Prostate gland (tissue), 2 donors: ENCODE measurements at places on chromosomes 2 and 18. TPM values are rescaled to one million over a fixed set of nuclear protein-coding genes. Genes with fewer than 3 reads are reported as not detected.
A peak's percentile ranks its signal among the peaks of the same experiment; 100 is the strongest.

Gene SGPP2
- 3.3 TPM for total RNA-seq

DNA sequence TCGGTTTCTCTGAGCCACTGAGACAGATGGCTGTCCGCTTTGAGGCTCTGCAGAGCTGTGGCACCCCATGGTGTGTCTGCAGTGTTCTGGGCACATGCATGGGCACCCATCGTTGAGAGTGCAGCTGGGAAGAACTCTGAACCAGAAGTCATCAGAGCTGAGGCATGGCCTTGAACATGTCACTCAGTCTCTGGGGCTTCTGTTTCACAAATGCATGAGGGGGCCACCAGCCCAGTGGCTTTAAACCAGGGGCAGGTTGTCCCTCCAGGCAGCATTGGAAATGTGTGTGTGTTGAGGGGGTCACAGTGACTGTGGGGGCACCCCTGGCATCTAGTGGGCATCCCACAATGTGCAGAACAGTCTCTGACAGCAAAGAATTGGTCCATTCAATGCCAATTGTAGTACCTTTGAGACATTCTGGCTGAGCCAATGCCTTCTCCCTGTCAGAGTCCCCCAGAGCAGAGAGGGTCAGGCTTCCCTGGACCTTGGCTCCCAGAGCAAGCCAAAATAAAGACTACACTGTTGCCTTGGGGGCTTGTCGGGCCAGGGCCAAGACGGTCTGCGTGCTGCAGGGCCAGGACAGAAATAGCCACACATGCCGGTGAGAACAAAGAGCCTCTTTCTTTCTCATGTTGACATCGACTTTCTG lies 9.3 kb upstream of the PSMD1 start:
- no peak for DNase-seq

GRCh38 chr2:161965994-161966393 lies 108.0 kb downstream of the DPP4 start:
- DNase-seq, result no peak

DNA sequence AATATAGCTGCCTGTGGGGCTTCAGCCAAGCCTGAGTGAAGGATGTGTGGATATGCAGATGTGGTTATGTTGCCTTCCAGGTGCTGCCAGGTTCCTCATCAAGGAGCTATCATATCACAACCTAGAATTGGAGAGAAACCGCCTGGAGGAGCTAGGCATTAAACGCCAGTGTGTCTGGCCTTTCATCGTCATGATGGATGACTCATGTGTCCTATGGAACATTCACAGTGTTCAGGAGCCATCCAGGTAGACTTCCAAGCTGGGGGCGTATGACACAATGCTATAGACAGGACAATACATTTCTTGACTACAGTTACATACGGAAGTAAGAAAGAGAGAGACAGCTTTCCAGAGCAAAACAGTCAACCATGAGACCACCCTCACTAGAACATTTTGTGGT lies 86.8 kb downstream of the ESCO1 start:
- no peak for DNase-seq

- no peak for DNase-seq
Observed at GRCh38 chr2:151379169-151379568, 21.8 kb downstream of the TNFAIP6 start.

GRCh38 chr18:63834471-63835113 lies 52.9 kb upstream of the SERPINB2 start:
- DNase-seq, result no peak

- no peak for DNase-seq
Observed at GRCh38 chr2:238063414-238064189, 2.8 kb downstream of the SCLY start.

DNA sequence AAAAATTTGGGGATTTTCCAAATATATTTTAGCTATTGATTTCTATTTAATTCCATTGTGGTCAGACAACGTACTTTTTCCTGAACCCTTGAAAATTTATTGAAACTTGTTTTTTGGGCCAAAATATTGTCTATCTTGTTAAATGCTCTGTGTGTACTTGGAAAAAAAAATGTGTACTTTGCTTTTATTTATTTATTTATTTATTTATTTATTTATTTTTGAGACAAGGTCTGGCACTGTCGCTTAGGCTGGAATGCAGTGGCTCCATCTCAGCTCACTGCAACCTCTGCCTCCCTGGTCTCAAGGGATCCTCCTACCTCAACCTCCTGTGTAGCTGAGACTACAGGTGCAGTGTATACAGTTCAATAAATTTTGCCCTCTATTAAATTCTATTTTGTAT lies 94.6 kb downstream of the TGIF1 start:
- no peak for DNase-seq

DNA sequence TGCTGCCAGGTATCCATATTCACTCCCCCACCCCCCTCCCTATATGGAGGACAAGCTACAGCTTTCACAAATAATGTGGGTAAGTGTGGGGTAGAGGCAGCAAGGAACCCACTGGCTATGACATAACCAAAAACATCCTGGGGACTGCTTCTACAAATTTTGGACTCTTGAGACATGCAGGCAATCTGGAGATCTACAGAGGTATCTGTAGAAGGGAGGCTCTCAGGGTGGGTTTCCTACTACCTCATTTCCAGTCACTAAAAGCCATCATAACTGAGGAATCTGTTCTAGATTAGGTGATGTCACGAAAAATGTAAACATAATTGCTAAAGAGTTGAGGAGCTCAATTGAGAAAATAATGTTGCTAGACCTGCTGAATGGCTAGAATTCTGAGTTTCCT lies 46.8 kb upstream of the WIPF1 start:
- no peak for DNase-seq

DNA sequence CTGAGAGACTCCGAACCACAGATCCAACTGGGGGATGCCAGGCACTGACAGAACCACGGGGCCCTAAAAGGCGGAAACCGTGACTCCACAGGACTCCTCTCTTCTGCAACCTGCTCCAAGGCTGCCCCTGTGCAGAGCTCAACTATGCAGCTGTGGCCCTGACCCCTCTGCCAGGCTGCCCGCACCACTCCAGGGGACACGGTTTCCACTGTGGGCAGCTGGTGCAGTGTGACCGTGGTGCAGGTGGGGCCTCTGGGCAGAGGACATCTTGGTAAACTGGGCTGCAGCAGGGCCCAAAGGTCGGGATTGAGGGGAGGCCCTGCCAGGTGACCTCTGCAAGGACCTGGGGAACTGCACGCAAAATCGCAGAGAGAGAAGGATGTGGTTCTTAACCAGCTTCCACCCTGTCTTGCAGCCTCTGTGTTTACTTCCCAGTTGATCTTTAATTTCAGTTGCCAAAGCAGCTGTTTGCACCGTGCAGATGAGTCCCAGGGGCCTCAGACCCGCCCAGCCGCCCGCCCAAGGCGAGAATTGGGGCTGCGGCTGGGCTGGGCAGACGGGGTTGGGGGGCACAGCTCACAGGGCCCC lies 104.6 kb upstream of the CTDP1 start:
- DNase-seq, result no peak

DNA sequence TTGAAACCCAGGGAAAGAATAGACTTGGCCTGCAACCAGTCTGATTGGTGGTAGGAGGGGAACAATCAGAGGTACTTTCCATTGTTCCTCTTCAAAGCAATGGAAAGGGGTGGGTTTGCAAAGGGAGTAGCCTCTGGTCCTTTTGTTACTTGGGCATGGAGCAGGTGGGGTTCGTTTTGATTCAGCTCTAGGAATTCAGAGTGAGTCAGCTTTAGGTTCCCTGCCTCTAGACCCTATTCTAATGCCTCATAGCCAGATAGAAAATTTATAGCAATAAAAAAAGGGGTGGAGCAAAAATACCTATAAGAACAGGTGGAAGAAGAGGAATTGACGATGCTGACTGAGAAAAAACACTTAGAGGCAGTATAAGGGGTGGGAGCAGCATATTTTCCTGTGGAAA lies 636.4 kb downstream of the PLCL1 start:
- no peak for DNase-seq

Gene HOXD13
- total RNA-seq, result 10.6 TPM

DNA sequence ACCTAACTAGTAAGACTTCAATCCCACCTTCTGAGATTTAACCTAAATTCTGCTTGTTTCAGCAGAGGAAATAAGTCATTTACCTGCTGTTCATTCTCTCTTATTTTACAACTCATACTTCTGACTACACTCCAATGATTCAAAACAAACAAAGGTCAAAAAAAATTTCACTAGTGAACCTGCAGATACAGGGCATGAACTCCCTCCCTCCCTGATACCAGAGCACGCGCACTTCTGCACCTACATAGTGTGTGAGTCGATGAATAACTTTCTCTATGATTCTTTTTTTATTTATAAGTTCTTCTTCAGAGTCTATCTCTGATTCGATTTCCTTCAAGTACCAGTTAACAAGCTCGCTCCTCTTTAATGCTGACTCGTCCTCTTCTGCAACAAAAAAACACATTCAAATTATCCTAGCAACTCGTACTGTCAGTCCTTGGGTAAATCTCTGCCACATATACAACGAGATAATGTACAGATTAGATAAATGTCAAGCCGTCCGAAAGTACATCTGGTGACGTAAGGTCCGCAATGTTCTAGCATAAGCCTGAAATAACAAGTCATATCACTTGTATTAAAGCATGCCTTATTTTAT lies 7.4 kb upstream of the LCT start:
- DNase-seq, result no peak

GRCh38 chr2:166025313-166025712 lies 71.7 kb upstream of the TTC21B start:
- no peak for DNase-seq

DNA sequence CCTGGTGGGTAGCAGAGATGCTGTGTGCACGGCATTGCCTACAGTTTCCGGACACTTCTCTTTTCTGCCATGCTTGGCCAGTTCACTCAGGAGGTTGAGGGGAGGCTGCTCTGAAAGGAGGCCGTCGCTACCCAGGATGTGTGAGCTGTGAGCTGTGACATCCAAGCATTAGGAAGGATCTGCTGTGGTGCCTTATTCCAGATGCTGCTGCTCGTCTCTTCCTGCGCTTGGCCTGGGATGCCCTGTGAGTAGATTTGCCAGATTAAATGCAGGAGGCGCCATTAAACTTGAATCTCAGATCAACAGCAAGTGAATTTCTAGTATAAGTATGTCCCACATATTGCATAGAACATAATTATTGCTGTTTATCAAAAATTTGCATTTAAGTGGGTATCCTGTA lies 124.2 kb upstream of the SIX3 start:
- DNase-seq, result no peak

Gene MAP3K19
- 2.7 TPM for total RNA-seq

GRCh38 chr2:200662727-200663126 lies 76.9 kb downstream of the AOX1 start:
- no peak for DNase-seq

- no peak for DNase-seq
Observed at GRCh38 chr2:105969552-105969951, 224.5 kb downstream of the UXS1 start.

GRCh38 chr18:24018299-24018886 lies 3.8 kb downstream of the TTC39C start:
- DNase-seq, result no peak

DNA sequence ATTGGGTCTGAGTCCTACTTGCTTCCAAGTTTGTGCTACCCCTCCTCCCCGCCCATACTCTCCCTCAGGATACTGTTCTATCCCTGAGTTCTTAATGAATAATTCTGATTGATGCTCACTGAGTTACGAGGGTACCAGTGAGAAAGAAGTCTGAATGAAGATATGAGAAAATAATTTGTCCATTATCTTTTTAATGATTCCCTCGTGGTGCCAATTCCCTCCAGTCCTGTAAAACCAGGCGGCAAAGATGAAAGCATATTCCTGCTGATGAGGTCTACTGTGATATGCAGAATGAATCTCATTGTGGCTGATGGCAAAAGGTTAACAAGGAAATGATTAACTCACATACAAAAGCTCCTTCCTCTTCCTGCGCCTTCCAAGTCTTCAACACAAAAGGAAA lies 650.2 kb upstream of the SLC39A10 start:
- no peak for DNase-seq

DNA sequence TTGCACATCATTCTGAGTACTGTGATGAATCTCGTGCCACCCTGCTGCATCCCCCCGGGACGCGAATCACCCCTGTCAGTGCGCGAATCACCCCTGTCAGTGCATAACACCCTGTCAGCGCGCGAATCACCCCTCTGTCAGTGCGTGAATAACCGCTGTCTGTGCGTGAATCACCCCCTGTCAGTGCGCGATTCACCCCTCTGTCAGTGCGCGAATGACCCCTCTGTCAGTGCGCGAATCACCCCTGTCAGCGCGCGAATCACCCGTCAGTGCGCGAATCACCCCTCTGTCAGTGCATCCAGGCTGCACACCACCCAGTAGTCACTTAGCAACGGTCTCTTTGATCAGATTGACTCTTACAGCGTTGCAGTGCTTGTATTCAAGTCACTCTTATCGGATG lies 134.4 kb upstream of the TPO start:
- no peak for DNase-seq

GRCh38 chr2:36869606-36870005 lies 96.7 kb downstream of the STRN start:
- DNase-seq, result no peak

DNA sequence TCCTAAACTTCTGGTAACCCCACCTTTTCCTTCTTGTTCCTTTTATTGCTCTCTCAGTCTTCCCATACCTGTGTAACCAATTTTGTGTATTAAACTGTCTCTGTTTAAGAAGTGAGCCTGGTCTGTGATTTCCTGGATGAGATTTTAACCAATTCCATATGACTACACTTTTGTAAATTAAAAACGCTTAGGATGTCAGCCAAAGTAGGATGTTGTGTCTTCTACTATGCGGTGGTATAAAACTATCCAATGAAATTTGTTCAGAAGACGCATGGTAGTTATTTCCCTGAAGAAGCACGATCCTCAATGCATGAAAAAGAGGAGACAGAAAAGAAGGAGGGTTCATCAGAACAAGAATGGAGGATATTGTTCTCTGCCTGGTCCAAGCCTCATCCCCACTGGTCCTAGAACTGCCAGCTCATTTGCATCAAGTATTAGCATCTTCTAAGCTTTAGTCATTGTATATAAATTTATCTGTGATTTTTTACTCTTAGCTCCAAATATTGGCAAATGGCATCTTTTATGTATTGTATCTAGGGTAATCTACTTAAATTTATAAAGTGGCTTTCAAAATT lies 127.4 kb downstream of the TGIF1 start:
- DNase-seq, result no peak

DNA sequence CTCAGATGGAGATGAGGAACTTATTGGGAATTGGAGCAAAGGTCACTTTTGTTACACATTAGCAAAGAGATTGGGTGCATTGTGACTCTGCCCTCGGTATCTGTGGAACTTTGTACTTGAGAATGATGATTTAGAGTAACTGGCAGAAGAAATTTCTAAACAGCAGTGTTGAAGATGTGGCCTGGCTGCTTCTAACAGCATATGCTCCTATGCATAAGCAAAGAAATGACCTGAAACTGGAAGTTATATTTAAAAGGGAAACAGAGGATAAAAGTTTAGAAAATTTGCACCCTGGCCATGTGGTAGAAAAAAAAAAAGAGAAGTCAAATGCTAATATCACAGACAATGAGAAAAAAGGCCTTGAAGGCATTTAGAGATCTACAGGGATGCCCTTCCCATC lies 256.8 kb upstream of the ZC3H15 start:
- DNase-seq, result no peak

- no peak for DNase-seq
Observed at GRCh38 chr2:12091201-12091806, 344.9 kb downstream of the LPIN1 start.

DNA sequence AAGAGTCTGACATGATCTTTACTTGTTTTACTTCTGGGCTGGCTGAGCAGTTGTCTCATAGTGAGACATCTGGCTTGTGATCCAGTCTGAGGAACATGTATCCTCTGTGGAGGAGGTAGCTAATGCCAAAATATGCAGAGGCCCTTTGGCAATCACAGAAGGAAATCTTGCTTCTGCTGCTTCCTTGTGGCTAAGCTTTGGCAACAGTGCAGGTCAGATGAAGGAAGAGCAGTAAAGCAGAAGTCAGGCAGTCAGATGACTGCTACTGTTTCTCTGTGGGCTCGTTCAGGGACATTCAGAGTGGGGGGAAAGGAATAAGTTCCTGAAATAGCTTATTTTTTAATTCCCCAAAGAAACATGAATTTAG lies 22.3 kb downstream of the DOK1 start:
- peak; percentile 57 for DNase-seq
